Bone marrow (tissue), 2 donors: ENCODE measurements at places on chromosomes 5 and 9.
A peak's percentile ranks its signal among the peaks of the same experiment; 100 is the strongest.

DNA sequence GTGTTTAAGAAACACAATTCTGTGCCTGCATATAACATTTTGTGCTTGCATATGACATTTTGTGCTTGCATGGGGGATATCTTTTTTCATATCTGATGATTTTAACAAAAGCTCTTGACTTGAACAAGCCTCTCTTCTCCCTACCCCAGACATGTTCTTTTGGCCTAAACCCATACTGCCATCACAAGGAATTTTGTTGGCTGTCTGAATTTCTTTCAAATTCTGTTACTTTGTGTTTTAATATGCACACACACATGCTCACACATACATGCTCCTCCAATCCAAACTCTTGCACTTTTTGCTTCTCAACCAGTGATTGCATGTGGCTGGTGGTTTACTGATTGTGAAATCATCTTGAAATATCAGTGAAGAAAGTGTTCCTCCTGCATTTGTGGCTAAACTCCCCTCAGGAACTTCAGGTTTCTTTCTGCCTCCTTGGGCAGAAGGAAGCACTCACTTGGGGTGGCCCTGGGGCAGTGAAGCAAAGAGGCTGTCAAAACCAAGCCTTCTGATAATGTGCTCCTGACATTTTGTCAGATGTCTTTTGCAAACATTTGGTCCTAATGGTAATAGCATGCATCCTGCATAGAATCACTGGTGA lies 377.2 kb upstream of the KLF4 start:
- DNase-seq, result no peak

DNA sequence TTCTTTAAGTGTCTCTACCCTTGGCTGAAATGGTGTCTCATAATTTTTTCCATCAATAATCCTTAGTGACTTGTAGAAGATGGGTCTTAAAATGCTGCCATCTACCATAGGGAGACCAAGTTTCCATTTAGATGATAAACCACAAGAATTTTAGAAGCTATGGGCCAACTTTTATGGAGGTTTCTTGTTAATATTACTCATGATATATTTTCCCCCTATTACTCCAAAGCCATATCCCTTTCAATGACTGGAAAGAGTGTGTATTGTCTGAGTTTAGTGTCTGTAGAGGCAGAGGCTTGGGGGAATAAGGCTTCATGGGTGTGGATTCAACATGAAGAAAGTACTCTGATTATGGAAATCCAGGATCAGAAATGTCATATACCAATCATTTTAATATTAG lies 507.3 kb upstream of the TNC start:
- DNase-seq, result no peak

DNA sequence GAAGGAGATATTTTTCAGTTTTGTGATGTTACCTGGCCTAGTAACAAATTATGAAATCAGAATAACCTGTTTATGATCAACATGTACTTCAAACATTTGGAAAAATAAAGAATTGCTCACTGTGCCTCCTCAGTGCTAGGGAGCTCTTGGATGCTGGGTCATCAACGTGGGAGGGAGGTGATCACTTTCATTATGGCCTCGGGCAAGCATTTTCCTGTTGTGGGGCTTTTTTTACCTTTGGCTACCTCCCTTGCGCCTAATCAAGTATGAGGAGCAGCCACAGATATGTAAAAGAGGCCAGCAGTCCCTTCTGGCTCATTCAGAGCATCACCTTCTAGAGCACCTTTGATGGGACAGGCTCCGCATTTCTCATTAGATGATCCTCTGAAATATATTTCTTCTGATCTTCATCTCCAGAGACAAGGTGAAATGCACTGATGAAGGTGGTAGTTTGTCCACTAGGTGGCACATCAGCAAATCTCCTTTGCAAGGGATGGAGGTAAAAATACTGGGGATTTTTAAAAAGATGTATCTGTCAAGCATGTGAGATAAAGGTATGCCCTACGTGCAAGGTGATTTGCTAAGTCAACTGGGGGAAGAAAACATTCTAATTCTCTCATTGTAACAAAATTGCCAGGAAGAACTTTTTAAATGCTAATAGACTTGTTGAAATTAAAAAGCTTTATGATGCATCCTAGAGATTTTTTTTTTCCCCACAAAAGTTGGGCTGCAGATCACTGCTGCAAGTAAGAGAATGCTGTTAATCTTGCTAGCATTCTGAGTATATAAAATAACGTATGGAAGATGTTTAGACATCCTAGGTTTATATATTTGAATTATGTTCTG lies 218.2 kb downstream of the MAST4 start:
- DNase-seq, result no peak

DNA sequence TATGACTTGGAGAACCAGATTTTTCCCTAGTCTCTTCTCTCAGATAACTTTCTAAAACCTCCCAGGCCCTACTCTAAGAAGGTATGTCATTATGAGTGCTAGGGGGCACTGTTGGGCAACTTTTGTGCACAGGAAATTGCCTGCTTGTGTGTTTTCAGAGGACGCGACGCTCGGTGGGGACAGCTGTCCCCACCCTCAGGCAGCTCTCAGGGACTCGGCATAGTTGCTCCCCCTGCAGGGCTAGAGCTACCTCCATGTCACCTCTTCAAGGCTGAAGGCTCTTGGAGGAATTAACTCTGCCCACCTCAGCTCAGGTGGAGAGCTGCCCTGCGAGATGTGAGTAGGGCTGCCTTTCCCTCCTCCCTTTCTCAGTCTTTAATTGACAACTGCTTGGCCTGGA lies 10.2 kb upstream of the TIFAB start:
- no peak for DNase-seq

DNA sequence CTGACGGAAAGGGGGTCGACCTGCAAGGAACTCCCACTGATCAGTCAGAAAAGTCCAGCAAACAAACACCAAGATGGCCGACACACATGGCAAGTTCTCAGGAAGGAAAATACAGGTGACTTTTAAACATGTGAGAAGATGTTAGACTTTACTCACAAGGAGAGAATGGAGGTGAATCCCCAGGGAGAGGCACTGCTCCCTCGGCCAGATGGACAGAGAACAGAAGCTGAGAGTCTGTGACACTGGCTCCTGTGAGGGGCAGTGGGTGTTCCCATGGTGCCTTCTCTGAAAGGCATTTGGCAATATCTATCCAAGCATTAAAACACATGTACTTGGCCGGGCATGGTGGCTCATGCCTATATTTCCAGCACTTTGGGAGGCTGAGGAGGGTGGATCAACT lies 22.8 kb downstream of the COL5A1 start:
- no peak for DNase-seq

DNA sequence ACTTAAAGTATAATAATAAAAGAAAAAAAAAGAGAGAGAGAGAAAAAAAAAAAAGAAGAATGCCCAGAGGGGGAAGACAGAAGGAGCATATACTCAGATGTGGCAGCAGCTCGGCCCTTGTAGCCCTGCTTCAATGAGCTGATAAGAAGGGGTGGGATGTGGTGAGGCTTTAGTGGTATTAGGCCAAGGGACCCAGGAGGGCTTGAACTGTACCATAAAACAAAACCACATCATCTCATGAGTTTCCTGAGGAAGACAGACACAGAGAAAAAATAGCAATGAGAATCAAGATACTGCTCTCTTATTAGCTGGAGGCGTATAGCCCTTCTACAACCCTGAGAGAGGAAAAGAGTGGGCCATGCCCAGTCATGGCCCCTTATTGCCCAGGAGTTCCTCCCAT lies 72.8 kb downstream of the SLC1A1 start:
- DNase-seq, result no peak

DNA sequence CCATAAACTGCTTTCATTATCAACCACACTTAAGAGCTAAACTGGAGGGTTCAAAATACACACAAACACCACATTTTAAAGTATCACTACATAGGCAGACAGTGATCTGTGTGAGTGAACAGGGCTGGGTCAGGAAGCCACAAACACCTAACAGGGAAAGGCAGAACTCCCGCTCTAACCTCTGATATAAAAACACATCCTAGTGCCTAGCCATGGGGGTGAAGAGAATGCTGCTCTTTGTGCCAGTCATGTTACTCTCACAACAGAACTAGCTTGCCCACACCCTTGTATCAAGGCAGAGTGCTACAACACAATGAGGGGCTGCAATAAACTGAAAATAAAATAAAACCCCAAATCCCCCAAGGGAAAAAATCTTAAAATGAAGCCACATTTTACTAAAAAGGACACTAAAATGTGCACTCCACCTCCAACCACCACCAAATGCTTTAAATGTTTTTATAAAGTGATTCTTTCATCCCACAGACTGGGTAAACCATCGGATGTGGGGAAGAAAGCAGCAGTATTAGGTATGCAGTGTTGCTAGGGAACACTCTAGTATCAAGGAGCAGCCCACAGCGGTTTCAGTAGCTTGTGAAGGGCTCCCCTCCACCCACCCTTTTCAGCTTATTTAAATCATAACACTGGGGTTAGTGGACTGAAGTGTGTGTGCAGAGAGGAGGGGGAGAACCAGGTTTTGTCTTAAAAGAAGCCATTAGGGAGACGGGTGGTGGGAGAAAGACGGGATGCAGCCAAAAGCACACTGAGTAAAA lies 64.5 kb downstream of the TMEM161B start:
- DNase-seq, result no peak

GRCh38 chr9:111720174-111720573 lies 58.8 kb downstream of the GNG10 start:
- DNase-seq, result no peak

GRCh38 chr5:142512043-142513042 lies 173.5 kb downstream of the FGF1 start:
- DNase-seq, result no peak

DNA sequence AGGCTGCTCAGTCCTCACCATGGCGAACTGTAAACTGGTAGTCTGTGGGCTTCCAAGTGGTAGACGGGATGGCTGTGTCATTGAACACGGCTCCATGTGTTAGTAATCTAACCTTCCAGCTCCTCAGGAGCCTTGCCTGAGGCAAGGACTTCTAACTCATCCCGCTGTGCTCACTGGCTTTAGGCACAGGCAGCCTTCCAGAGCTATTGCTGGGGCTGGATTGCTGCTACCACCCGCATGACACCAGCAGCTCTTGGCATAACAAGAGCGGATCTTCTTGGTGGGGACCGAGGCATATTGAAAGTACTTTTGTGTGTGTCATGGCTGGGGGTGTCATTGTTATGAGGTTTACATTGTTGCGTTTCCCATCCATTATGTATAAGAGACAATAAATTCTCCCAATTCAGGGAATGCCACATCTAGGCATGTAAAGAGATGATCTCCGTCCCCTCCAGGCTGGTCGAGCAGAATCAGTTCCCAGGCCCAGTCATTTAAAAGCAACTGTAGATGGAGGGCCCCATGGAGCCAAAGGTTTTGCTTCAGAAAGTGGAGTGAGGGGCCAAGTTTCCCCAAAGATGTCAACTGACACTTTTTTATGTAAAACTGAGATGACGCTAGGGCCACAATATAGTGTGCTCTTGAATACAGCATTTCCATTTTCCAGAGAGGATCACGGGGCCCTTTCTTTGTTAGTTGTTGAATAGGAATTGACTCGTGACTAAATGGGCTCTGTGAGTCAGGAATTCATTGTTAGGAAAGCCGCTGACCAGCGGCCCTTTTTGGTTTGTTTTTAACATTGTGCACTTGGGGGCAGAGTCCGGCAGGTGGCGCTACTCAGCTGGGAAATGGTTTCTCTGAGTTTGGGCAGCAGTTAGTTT lies 759.5 kb downstream of the TAF11L14 start:
- peak; percentile 4 for DNase-seq

DNA sequence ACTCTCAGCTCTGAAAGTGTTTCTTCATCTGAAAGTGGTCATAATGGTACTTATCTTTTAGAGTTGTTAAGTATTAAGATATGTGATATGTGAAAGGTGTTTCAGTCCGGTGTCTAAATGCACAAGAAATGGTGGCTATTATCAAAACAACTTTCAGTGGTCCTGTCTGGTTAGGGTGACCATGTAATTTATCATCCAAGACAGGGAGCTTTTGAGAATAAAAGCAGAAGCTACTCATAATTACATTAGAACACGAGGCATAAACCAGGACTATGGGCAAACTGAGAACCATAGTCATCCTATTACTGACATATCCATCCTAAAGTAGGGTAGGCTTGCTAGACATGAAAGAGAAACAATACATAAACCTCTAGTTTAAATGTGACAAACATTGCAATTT lies 418.1 kb upstream of the SEMA6A start:
- DNase-seq, result no peak

DNA sequence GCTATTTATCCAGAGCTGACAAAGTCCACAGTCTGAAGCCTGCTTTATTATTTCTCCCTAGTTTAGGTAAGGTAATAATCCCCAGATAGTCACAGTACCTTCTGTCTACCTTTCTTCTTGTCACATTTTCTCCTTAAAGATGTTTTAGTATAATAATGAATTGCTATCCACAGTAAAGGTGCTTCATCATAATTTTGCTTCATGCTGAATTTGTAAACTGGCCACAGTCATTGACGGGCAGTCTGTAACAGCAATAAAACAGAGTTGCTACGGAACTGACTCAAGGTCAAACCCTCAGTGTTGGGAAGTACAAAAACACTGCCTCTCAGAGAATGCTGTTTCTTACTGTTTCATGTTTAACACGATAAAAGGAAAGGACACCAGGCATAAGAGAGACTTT lies 195.7 kb downstream of the ZNF608 start:
- no peak for DNase-seq

GRCh38 chr5:52255308-52255707 lies 532.4 kb upstream of the ITGA1 start:
- DNase-seq, result no peak

DNA sequence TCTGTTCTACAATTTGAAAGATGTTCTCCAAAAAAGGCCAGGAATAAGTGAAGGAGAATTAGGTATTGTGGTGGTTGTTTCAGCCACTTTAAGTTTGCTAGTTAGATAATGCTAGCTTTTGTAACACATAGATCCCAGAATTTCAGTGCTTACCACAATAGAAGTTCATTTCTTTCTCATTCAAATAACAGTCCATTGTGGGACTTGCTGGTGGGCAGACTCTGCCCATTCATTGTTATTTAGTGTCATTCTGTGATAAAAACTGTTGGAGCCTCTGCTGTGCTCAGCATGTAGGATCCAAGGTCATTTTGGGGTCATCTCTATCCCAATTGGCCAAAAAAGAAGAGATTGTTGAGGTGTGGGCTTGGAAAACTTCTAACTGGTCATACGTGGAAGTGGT lies 106.8 kb downstream of the CCDC192 start:
- DNase-seq, result no peak

- DNase-seq, result no peak
These were observed 29.3 kb downstream of the PRRC2B start for GRCh38 chr9:131423171-131423581.

- no peak for DNase-seq
These were observed 118.0 kb downstream of the VAV2 start for GRCh38 chr9:133874060-133874657.

DNA sequence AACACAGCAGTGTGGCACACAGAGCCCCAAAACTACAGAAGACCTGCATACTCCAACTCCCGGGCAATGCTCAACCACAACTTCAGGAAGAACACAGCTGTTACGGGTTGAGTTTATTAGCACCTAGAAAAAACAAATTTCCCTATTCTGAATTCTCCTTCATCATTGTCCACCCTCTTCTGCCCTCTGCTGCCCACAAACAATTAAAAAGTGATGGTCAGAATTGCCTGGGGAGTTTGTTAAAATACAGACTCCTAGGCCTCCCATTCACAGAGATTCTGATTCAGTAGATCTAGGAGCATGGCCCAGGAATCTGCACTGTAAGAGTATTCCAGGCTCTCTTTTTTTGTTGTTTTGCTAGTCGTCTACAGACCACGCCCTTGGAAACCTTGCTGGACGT lies 310.6 kb downstream of the NDUFS4 start:
- DNase-seq, result no peak

GRCh38 chr9:7375013-7375511 lies 424.5 kb downstream of the DMAC1 start:
- DNase-seq, result no peak
